Panc1 (cell line): ENCODE measurements at places on chromosomes 1 and 21.

DNA sequence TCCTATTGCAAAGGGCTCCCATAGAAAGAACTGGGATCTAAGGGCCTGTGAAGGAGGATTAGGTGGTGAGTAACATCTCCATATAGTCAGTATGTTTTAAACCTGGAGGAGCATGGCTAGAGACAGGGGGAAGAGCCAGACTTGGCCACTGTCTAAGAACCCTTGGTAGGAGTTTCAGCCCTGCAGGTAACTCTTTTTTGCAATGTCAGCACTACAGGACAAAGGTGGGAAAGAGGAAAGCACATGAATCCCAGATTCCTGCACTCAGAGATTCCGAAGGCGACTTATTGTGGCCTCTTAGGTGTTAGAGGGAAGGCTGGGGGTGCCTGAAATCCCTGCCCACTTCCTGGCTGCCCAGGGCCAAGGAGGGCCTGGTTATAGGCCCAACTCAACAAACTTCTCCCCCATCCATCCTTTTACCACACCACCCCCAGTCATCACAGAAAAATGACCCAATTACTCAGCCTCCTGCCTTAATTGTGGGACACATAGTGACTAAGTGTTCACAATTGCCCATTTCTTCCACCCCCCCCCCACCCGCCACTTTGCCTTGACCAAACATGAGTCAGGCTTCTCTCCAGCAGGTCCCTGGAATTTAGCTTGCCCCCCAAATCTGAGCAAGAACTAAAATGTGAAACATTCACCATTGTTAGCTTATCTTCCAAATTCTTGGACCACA, 1.9 kb upstream of the NTNG1 start:
- no peak for DNase-seq

GRCh38 chr21:39121600-39122355, 61.5 kb downstream of the PSMG1 start:
- DNase-seq = no peak

- DNase-seq = no peak
Measured at GRCh38 chr1:34977858-34978257, 7.3 kb downstream of the TMEM35B start.

DNA sequence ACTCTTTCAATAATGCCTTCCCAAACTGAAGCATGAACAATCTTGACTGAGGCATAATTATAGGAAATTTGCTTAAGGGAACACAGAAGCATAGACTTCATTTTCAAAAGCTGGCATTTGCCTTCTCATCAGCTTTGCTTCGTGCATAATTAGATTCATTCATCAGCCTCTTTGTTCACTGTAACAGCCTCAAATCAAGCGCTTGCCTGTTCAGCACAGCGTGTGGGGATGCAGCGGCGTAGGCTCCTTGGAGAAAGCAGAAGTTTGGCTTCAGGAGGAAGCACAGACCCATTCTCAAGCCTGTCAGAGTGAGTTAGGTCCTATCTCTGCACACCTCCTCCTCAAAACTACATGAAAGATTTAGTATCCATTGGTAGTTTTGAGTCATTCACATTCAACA, 246.4 kb upstream of the MAP1LC3C start:
- DNase-seq = no peak

- DNase-seq = no peak
Measured at GRCh38 chr1:160657250-160657781, 10.5 kb upstream of the SLAMF1 start.

GRCh38 chr1:199202331-199202730, 563.5 kb downstream of the PTPRC start:
- DNase-seq = no peak

GRCh38 chr1:233333086-233333485, 5.6 kb downstream of the MAP3K21 start:
- DNase-seq = no peak

DNA sequence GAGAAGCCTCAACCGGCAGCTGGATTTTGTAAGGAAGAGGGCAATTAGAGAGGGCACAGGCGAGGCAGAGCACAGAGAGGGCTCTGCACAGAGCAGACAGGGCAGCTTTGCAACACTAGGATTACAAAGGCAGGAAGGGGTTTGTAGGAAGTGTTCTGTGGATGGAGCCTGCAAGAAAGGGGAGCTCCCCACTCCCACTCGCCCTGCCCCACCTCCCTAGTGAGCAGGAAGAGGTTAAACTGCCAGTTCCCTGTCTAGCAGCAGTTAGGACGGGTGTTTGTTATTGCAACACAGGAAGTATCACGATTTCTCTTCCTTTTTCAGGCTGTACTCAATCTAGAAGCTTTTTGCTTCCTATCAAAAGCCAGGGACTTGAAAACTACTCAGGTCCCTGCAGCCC, 63.3 kb upstream of the LRRC8D start:
- no peak for DNase-seq

DNA sequence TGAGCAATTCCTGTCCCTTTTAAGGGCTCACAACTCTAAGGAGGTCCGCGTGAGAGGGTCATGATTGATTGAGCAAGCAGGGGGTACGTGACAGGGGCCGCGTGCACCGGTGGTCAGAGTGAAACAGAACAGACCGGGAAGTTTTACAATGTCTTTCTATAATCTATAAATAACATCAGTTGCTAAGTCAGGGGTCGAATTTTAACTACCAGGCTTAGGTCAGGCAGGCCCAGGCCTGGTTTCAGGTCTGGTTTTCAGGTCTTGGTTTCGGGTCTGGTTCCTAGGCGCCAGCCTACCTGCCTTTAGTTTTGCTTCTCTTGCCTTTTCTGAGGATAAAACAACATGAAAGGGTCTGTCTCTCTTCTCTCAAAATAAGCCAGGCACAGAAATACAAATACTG, 476.0 kb upstream of the CAMK1G start:
- DNase-seq = no peak

GRCh38 chr21:41228006-41228370, 60.0 kb downstream of the BACE2 start:
- no peak for DNase-seq

GRCh38 chr1:211543025-211543424, 35.9 kb downstream of the SLC30A1 start:
- no peak for DNase-seq

GRCh38 chr1:26833432-26834405, 7.2 kb downstream of the ZDHHC18 start:
- no peak for DNase-seq
